Nephron progenitor cell (in vitro differentiated cells): ENCODE measurements at places on chromosomes 4 and X.

GRCh38 chr4:16860516-16860915, 37.9 kb downstream of the LDB2 start:
- no peak for DNase-seq

DNA sequence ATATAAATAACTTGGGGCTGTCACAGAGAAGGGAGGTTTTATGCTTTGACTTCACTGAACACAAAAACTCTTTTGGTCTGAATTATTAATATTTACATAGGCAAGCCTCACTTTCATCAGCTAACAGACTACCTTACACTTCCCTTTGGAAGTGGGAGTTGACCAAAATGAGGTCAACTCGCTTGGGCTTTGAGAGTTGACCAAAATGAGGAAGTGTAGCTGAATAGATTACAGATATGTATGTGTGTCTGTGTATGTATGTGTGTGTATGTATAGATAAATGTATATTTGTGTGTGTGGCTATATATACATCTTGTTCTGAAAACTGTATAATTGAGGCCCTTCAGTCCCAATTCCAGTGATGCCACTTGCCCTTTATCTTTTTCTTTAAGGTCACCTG, 113.3 kb upstream of the IL13RA1 start:
- no peak for DNase-seq

- DNase-seq, result no peak
These were observed 36.3 kb upstream of the PLAC8 start for GRCh38 chr4:83150653-83151330.

- no peak for DNase-seq
These were observed 49.0 kb downstream of the CPLX1 start for GRCh38 chr4:776743-777441.

DNA sequence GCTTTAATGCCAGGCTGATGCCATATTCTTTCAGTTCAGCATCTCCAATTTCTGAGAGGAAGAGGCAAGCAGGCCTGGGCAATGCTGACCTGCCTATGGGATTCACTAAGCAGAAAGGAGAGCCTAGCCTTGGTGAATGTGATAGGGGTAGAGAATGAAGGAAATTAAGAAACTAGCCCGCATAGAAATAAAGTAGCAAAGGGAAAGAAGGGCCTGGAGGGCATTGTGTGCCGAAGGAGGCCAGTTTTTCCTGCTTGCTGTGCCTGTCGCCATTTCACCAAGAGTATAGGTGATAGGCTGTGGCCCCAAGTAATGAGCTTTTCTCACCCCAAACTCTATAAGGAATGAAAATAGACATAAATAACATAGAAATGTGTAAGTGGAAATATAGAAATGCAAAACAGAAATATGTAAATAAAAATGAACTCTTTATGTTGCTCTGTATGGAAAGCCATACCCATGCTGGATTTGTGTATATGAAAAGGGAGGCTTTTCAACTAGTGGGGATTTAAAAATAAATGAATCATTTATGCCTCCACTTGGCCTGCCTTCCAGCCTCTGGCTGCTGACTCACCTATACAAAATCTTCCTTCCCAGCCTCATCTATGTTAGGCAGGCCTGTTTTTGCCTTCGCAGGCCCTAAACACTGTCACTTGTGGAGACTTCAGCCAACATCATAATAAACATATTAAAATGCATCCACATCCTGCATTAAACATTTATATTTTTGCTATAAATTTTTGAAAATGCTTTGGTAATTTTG, 5.1 kb upstream of the OCRL start:
- no peak for DNase-seq

DNA sequence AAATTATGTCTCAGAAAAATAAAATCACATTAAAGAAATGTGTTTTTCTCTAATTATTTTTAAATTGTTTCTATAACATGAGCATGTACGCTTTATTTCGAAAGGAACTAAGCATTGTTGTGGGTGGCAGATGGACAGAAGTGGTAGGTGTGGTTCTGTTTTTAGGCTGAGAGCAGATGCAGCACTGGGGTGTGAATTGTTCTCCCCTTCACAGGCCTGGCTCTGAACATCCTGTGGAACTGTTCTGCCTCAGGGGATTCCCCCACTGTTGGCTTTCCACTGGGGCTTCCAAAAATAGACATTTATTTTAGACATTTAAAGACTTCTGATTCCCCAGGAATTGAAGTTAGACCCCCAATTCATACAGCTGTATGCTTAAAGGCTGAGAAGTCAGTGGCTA, 41.9 kb upstream of the PDHA2 start:
- DNase-seq, result no peak

- DNase-seq, result no peak
These were observed 27.6 kb upstream of the FGFR3 start for GRCh38 chr4:1765409-1766072.

DNA sequence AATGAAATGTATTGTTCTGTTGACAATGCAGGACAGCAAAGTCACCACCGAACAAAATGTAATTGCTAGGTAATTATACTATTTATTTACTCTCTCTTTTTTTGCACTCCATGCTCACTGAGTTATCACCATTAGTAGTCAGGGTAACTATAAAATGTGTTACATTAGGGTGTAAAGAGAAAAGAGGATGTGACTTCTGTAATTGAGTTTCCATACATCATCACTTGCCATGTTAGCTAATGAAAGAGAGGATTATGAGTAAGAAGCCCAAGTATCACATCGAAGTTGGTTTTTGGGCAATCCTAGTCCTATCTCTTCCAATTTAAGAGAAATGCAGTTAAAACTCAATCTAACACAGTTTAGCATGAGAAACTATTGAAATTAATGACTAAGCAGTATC, 7.6 kb downstream of the ZXDA start:
- no peak for DNase-seq

- DNase-seq, result no peak
These were observed 92.3 kb upstream of the SLC7A11 start for GRCh38 chr4:138334346-138335016.

DNA sequence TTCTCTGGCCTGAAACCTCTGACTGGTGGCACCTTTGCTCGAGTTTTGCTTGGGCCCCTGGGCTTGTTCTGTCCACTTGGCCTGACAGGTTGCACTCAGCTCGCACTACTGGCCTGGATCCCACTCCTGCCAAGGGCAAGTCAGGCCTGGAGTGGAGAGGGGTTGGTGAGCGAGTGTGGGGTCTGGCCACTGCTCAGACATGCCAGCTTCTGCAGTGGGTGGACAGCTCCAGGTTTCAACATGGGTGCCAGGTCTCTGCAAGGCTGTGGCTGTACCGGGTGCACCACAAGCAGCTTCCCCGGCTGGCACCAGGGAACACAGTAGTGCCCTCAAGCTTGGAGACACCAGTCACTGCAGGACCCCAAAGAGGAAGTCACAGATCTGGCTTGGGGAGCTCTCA, 91.6 kb upstream of the CXorf51A start:
- DNase-seq, result no peak

GRCh38 chr4:41026971-41027370, 187.4 kb downstream of the APBB2 start:
- DNase-seq, result no peak

- no peak for DNase-seq
These were observed 23.8 kb downstream of the CNOT6L start for GRCh38 chr4:77795326-77795725.

DNA sequence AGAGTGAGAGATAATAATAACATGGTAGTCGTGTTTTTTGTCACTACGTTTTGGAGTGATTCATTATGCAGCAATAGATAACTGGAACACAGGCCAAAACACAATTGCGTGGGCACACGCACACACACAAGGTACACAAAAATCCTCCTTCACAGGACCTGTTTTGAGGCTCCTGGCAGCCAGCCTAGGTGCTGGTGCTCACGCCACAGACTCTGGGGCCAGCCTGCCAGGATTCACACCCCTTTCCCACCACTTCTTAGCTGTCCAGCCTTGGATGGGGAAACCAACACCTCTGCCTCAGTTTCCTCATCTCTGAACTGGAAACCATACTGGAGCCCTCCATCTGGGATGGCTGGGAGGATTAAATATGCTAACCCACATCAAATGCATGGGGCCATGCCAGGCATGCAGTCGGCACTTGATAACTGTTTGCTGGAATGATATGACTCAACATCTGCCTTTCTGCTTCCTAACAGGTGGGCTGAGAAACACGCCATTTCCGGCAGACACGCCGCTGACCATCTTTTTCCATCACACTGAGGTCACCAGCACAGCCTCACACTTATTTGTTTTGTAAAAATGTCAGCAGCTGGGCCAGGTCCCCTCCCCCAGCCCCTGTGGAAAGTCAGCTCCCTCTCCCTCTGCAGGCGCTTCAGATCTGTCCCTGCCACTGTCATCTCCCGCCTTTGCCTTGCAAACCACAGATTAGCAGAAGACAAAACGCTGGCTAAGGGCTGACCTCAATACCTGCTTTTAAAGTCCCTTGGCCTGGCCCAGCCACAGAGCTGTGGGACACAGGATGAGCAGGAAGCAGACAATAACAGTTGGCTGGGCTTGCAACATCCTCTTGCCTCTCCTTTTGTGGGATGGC, 237.5 kb downstream of the BCOR start:
- no peak for DNase-seq

DNA sequence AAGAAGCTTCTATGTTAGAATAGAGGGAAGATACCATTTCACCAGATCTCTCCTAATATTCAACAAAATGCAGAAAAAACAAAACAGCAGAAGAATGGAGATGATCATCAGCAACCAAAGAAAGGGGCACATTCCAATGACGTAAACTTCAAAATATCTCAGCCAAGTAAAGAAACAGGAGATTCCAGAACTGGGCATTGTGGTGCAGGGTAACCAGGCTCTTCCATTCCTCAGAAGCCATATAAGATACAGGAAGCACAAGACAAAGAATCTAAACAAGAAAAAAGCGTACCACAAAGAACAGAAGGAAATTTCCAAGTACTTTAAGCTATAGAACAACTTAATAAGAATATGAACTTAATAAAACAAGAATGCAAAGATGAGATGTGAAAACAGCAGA, 6.9 kb upstream of the ARMCX4 start:
- no peak for DNase-seq

GRCh38 chrX:18353931-18354368, 538 bp downstream of the SCML2 start:
- peak; percentile 51 for DNase-seq

GRCh38 chr4:39932776-39933402, 44.8 kb downstream of the PDS5A start:
- no peak for DNase-seq

- no peak for DNase-seq
These were observed 117.2 kb downstream of the SLIT2 start for GRCh38 chr4:20368926-20369325.

DNA sequence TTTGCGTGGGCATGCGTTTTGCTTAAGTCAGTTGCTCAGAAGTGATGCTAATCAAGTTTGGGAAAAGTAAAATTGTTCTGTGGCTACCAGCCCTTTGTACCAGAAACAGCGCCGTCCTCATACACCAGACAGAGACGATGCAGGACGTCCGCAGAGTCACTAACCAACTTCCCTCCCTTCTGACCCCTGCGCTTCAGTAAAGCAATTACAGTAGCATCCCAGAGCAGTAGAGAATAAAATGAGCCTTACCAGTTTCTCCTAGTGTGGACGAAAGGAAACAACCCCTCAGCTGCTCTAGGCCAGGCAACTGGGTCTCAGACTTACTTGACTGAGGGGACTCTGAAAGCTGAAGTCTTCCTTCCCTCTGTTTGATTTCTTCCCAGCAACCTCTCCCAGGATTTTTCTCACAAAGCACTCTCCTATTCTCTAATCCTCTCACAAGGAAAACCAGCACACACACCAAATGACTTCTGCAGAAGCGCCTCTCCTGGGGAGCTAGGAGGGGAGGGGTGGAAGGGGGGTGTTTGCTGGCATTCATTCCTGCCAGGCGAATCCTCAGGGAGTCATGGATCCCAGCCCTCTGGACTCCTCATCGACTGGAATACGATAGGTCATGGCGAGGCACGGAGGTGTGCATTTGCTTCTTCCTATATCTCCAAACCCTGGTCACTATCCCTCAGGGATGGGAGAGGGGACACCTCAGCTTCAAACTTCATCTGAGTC, 56.0 kb upstream of the MID1 start:
- peak; percentile 20 for DNase-seq

DNA sequence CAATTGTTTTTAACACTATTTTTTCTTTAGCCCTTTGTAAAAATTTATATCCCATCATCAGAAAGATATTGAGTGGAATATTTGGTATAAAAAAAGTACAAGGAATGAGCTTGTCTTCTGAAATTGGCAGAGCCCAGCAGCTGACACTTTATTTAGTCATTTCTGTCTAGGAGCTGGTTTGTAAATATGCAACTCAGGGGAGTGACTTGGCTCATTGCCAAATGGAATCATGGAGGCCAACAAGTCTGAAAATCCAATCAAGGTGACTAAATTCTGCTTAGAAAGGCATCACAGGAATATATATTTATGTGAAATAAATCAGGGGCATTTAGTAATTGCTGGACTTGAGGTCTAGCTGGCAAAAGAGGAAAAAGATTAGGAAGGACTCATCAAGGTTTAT, 74.4 kb downstream of the OTC start:
- no peak for DNase-seq

DNA sequence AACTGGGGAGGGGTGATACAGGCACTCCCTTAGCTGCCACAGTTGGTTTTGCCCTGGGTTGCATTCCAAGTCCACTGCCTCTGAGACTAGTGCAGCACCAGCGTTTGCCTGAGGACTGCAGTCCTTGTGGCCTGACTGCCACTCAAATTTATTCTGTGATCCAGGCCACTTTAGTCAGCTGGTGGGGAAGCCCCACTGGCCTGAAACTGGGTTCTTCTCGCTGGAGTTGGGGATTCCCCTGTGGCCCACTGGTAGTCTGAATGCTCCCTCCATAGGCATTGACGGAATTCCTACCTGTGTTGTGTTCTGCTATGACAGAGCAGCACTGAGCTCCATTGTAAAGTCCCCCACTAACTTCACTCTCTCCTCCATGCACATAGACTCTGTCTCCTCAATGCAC, 63.8 kb downstream of the PTPN13 start:
- no peak for DNase-seq

DNA sequence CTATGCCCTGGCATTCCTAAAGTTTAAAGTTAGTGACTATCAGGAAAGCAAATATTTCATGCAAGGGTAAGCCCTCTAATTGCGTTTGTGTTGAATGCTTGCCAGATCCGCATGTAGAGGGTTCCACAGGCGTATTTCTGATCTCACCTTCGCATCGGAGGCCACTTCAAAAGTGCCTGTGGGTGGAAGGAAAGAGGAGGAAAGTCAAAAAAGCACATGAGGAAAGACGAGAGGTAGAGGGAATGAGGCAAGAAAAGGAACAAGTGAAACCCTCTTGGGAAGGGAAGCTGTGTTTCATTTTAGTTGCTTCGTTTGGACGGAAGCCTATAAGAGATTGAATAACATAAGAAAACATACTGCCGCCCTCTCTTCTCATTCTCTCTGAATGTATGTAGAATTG, 628.8 kb downstream of the SPRY1 start:
- no peak for DNase-seq

GRCh38 chrX:101370888-101371504, 15.0 kb downstream of the BTK start:
- no peak for DNase-seq

- DNase-seq, result no peak
These were observed 91.9 kb upstream of the PPP1R2C start for GRCh38 chrX:42869659-42870476.

GRCh38 chr4:8774071-8774470, 97.6 kb downstream of the HMX1 start:
- no peak for DNase-seq

- no peak for DNase-seq
These were observed 7.2 kb downstream of the RAB28 start for GRCh38 chr4:13476915-13477314.

- DNase-seq, result no peak
These were observed 43.8 kb downstream of the GLRA2 start for GRCh38 chrX:14573161-14573560.
